ENCODE measurements at places on chromosomes 5 and 9.

DNA sequence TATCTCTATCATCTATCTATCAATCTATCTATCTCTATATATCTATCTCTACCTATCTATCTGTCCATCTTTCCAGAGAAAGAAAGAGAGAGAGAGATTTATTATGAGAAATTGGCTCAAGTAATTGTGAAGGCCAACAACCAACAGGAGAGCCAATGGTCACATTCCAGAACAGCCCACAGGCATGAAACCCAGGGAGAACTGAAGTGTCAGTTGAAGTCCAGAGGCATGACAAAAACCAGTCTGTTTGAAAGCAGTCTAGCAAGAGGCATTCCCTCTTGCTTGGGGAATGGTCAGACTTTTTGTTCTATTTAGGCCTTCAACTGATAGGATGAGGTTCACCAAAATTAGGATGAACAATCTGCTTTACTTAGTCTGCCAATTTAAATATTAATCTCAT is 87.6 kb upstream of the PLCXD3 start:
- DNase-seq: no peak
- H3K27me3 ChIP-seq: no peaks in the 10 kb centered on the region
- H3K4me1 ChIP-seq: no peaks in the 10 kb centered on the region
- H3K27ac ChIP-seq: no peak overlapping the region

GRCh38 chr5:149405550-149406202 is 26.6 kb upstream of the IL17B start:
- peak overlapping the region; percentile 66 for H3K4me3 ChIP-seq
- peak overlapping the region; percentile 90 for H3K27ac ChIP-seq
- no peaks in the 10 kb centered on the region for H3K27me3 ChIP-seq
- H3K36me3 ChIP-seq: peaks cover 35% of the 10 kb centered on the region

DNA sequence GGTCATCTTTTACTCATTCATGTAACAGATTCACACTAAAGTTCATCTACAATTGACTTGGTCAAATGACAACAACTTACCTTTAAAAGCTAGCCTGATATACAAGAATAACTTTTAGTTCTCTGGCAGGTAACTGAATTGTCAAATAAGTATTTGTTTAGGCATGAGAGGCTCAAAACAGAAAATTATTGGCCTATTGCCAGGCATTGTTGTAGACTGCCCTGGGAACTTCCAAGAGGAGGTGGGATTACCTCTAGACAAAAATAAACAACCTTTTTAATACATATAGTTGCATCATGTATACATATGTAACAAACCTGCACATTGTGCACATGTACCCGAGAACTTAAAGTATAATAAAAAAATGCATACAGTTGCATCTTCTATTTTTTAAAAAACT is 18.2 kb upstream of the SLCO4C1 start:
- no peak for DNase-seq
- H3K27ac ChIP-seq: no peak overlapping the region
- H3K4me3 ChIP-seq: no peak overlapping the region
- H3K27me3 ChIP-seq: no peaks in the 10 kb centered on the region
- H3K4me1 ChIP-seq: no peaks in the 10 kb centered on the region

DNA sequence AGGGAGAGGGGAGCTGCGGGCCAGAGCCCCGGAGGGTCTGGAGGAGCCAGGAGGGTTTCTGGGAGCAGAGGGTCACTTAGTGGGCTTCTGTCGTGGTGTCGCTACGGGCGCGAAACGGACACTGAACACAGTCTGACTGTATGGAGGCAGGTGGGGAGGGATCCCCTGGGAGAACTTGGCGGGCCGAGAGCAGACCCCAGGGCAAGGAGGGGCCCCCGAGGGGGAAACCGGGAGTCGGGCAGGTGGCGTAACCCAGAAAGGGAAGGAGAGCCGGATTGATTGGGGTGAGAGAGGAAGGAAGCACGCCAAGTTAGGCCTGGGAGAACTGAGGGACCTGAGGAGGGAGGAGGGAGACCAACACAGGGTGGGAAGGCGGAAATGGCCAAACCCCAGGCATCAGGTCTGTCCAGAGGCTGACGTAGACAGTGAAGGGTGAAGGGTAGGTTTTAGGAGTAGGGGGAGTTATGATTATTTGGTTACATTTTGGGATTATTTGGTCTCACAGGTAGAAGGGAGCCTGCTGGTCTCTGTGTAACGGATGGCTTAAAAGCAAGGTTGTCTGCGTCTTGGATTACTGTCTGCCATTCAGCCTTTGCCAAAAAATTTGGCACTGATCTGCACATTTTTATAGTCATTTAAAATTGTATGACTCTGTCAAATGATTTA is 3.3 kb upstream of the MSMP start:
- H3K4me1 ChIP-seq: peaks cover 4% of the 10 kb centered on the region
- DNase-seq: peak; percentile 71
- peak overlapping the region; percentile 55 for H3K4me3 ChIP-seq
- no peaks in the 10 kb centered on the region for H3K27me3 ChIP-seq
- peaks cover 28% of the 10 kb centered on the region for H3K36me3 ChIP-seq
- H3K27ac ChIP-seq: peak overlapping the region; percentile 75

- H3K4me1 ChIP-seq: no peaks in the 10 kb centered on the region
- H3K4me3 ChIP-seq: no peak overlapping the region
- no peaks in the 10 kb centered on the region for H3K27me3 ChIP-seq
- DNase-seq: no peak
- H3K27ac ChIP-seq: no peak overlapping the region
These were observed 127.5 kb downstream of the ARRDC3 start for GRCh38 chr5:91255396-91256141.

DNA sequence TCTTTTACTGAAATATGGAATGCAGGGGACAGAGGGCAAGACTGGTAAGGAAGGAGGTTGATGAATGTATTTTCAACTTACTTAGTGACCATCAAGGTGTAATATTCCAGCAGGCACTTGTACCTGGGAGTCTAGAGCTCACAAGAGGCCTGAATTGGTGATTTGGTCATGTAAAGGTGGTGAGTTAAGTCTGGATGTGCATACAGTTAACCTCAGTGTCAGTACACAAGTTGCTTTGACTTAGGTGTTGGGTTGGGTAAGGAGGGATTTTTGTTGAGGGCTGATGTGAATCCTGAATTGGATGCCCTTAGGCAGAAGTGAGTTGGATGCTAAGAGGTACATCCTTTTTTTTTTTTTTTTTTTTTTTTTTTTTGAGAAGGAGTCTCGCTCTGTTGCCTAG is 7.4 kb downstream of the SREK1 start:
- H3K4me3 ChIP-seq: no peak overlapping the region
- DNase-seq: no peak
- H3K36me3 ChIP-seq: no peaks in the 10 kb centered on the region

- peak overlapping the region; percentile 65 for H3K27ac ChIP-seq
- H3K4me3 ChIP-seq: peak overlapping the region; percentile 65
- H3K27me3 ChIP-seq: no peaks in the 10 kb centered on the region
- peaks cover 39% of the 10 kb centered on the region for H3K4me1 ChIP-seq
- H3K36me3 ChIP-seq: no peaks in the 10 kb centered on the region
- DNase-seq: peak; percentile 82
These were observed 1.7 kb upstream of the PTPN3 start for GRCh38 chr9:109499631-109500410.

DNA sequence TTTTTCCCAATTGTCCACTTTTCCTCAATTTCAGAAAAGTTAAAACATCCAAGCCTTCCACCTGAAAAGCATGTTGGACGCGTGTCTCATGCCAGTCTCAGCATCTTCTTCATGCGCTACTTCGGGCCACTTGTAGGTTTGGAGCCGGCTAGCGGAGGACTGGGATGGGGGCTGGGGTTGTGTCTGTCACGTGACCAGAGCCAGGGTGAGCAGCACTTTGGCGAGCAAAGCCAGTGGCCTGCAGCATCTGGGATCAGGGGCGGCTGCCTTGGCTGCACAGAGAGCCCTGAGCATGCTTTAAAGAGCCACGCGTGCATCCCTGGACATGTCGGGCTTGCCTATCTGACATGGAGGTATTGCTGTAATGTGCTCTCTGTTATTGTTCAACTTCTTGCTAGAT is 41.2 kb downstream of the SLC6A3 start:
- H3K36me3 ChIP-seq: no peaks in the 10 kb centered on the region
- DNase-seq: peak; percentile 46
- no peak overlapping the region for H3K27ac ChIP-seq
- H3K4me3 ChIP-seq: no peak overlapping the region

DNA sequence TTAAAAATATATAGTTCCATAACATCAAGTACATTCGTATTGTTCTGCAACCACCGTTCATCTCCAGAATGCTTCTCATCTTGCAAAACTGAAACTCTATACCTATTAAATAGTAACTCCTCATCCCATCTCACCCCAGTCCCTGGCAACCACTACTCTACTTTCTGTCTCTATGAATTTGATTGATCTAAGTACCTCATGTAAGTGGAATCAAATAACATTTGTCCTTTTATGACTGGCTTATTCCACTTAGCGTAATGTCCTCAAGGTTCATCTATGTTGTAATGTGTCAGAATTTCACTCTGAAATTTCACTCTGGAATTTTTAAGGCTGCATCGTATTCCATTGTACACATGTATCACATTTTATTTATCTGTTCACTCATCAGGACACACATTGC is 132.1 kb upstream of the RUSC2 start:
- H3K27me3 ChIP-seq: no peaks in the 10 kb centered on the region
- H3K36me3 ChIP-seq: no peaks in the 10 kb centered on the region
- no peak for DNase-seq

DNA sequence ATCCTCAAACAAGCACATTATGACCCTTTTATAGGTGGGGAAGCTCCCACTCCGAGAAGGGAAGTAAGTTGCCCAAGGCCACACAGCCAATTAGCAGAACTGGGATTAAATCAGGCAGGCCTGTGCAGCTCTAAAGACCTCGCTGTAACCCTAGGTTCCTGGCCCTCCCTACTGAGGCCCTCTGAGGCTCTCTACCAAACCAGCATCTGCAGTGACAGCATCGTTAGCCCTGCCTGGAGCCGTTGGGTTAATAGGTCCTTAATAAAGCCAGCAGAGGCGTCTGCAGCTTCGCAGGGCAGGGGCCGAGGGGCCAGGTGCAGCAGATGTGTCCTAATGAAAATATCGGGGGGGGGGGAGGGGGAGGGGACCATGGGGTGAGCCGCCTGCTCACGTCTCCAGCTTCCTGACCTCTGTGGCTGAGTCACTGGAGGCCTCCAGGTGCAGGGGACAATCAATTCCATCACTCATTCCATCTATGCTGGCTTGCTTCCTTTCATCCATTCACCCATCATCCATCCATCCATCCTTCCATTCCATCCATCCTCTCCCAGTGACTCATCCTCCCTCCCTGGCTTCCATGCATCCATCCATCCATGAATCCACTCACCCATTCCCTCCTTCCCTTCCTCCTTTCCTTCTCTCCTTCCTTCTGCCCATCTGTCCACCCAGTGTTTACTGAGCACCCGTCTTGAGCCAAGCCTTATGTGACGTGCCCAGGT is 203.9 kb downstream of the C9orf50 start:
- no peak overlapping the region for H3K27ac ChIP-seq
- peaks cover 25% of the 10 kb centered on the region for H3K4me1 ChIP-seq
- DNase-seq: no peak

DNA sequence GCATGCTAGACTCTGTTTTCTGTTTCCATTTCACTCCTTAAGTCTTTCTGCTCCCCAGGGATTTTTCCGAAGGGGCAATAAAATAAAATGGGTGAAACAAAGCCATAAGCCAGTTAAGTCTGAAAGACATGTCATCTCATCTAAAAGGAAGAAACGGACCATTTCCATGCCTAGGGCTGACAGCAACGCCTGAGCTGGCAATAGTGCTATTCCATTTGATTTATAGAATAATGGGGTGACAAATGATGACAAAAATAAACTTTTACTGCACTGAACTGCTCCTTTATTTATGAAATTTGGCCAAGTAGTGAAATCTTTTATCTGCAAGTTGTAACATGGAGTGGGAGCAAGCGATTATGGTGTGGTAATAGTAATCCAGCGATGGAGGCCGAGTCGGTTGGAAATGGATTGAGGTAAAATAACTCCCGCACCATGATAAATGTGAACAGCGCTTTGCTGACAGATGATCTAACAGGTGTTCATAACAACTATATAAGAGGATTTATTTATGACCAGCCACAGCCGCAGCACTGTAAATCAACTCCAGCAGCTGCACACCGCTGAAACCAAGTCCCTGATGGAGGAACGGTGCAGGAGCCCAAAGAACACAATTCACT is 219.8 kb upstream of the TBCA start:
- peaks cover 22% of the 10 kb centered on the region for H3K4me1 ChIP-seq
- H3K4me3 ChIP-seq: no peak overlapping the region
- H3K27me3 ChIP-seq: no peaks in the 10 kb centered on the region
- no peak for DNase-seq
- H3K27ac ChIP-seq: no peak overlapping the region
- H3K36me3 ChIP-seq: no peaks in the 10 kb centered on the region

- H3K27ac ChIP-seq: no peak overlapping the region
- H3K27me3 ChIP-seq: no peaks in the 10 kb centered on the region
- H3K4me3 ChIP-seq: no peak overlapping the region
- no peak for DNase-seq
- H3K36me3 ChIP-seq: no peaks in the 10 kb centered on the region
These were observed 119.8 kb downstream of the PLPPR1 start for GRCh38 chr9:101148344-101148743.

DNA sequence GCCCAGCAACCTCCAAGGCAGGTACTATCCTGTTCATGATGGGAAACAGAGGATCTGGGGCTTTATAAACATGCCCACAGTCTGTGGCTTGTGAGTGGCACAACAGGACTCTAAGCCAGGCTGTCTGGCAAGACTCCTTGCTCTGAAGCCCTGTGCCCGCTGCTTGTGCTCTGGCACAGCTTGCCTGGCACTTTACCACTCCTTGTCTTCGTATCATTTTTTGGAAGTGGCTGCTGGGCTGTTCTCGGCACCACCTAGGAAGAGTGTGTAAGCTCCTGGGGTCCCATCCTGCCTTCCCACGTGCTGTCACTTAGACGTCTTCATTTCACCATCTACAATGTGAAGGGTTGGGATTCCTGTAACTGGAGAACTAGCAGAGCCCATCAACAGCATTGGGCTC is 59.3 kb upstream of the GLRX start:
- DNase-seq: no peak
- peaks cover 21% of the 10 kb centered on the region for H3K4me1 ChIP-seq
- H3K4me3 ChIP-seq: no peak overlapping the region
- no peaks in the 10 kb centered on the region for H3K27me3 ChIP-seq
- H3K36me3 ChIP-seq: peaks cover 10% of the 10 kb centered on the region

GRCh38 chr5:69083412-69083811 is 10.4 kb upstream of the SLC30A5 start:
- H3K4me1 ChIP-seq: no peaks in the 10 kb centered on the region
- DNase-seq: no peak
- no peaks in the 10 kb centered on the region for H3K36me3 ChIP-seq
- H3K4me3 ChIP-seq: no peak overlapping the region

DNA sequence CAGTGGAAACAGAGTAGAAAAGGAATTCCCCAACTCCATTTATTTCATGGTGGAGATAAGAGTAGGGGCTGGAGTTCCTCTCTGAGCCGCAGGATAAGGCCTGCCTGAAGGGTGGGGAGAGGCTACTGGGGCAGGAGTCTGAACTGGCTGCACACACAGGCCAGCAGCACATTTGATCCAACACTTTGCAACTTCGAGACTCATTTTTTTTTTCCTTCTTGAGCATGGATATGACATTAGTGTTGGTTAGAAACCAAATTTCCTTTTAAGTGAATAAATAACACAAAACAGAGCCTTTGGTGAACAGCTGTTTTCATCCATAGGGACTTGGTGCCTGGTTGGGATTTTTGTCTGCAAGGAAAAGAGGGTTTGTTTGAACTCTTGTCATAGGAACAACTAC is 76.6 kb downstream of the RALGPS1 start:
- H3K4me1 ChIP-seq: peaks cover 4% of the 10 kb centered on the region
- H3K27me3 ChIP-seq: no peaks in the 10 kb centered on the region
- no peak overlapping the region for H3K4me3 ChIP-seq
- no peaks in the 10 kb centered on the region for H3K36me3 ChIP-seq
- no peak overlapping the region for H3K27ac ChIP-seq

Measured in tibial artery (tissue), 4 donors.